Activated T-cell treated with anti-CD3 and anti-CD28 coated beads, Interleukin-2, amount 50 U/mL, for 24 hours (primary cell): ENCODE measurements at places on chromosomes 5 and 9.

GRCh38 chr9:23606107-23606506, 219.9 kb downstream of the ELAVL2 start:
- DNase-seq: no peak

GRCh38 chr9:128275198-128276007, at the start of gene GOLGA2:
TSS of gene GOLGA2 (minus strand) at chr9:128276007. CDS start at chr9:128275976, 31 bp downstream.
- DNase-seq: no peak

- no peak for DNase-seq
Observed at GRCh38 chr9:13279284-13280141, at the start of gene MPDZ. TSS of gene MPDZ (minus strand) at chr9:13279692. CDS start at chr9:13250315, 29,377 bp downstream.

- no peak for DNase-seq
Observed at GRCh38 chr5:28398185-28398584, 1359.8 kb upstream of the CDH9 start.
